ENCODE measurements at places on chromosomes 1 and 21.
A peak's percentile ranks its signal among the peaks of the same experiment; 100 is the strongest.

- DNase-seq = peak; percentile 36
These were observed 25.5 kb upstream of the ZC3H12A start for GRCh38 chr1:37448691-37449417.

- no peak for DNase-seq
These were observed 42.0 kb downstream of the VPS26C start for GRCh38 chr21:37224861-37225839.

DNA sequence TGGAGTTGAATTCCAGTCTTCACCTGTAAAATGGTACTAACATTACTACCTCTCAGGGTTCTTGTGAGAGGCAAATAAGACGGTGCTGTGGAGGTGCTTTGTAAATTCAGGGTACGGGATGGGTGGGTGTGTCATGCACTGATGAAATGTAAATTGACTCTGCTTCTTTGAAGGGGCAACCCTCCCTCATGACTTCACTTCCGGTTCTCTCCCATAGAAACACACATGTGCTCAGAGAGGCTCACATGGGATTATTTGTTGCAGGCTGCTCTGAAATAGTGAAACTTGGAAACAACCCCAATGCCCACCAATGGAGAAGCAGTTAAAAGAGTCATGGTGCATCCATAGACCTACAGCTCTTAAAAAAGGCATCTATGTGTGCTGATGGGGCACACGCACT is 44.9 kb upstream of the SCMH1 start:
- no peak for DNase-seq

DNA sequence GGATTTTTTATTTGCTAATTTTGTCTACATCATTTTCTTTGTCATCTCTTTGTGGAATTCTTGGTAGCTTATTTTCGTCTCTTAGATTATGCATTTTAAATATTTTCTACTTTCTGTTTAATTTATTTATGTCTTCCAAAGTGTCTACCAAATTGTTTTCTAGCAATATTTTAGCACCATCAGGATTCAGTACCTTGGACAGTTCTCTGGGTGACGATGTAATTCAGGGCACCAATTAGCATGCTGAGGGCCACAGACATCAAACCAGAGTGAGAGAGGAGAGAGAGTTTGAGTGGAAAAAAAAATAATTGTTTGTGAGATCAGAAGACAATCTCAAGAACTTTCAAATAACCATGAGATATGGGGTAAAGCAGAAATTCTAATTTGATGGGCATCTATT is 169.8 kb upstream of the CXADR start:
- no peak for DNase-seq

GRCh38 chr1:229334716-229335115 is 8.1 kb downstream of the CCSAP start:
- peak; percentile 16 for DNase-seq

DNA sequence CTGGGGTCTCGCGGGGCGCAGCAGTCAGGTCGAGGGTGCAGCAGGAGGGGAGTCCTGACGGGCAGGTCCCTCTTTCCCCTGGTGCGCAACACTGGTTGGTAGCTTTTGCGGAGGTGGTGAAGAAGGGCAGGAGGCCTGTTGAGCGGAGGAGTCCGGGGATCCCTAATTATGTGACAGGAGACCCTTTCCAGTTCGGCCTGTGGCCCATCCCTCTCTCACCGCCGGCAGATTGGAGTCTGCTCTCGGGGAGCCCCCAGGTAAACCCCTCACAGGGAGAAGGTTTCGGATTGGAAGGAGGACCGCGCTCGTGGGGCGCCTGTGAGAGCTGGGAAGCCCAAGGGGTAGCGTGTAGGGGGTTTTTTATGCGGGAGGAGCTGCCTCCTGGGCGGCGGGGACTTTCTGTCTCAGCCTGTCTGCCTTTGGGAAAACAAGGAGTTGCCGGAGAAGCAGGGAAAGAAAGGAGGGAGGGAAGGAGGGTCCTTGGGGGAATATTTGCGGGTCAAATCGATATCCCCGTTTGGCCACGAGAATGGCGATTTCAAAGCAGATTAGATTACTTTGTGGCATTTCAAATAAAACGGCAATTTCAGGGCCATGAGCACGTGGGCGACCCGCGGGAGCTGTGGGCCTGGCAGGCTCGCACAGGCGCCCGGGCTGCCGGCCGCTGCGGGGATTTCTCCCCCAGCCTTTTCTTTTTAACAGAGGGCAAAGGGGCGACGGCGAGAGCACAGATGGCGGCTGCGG is 9.5 kb downstream of the SIM2 start:
- peak; percentile 30 for DNase-seq

GRCh38 chr1:21672478-21673276 is 3.5 kb upstream of the RAP1GAP start:
- DNase-seq = no peak

DNA sequence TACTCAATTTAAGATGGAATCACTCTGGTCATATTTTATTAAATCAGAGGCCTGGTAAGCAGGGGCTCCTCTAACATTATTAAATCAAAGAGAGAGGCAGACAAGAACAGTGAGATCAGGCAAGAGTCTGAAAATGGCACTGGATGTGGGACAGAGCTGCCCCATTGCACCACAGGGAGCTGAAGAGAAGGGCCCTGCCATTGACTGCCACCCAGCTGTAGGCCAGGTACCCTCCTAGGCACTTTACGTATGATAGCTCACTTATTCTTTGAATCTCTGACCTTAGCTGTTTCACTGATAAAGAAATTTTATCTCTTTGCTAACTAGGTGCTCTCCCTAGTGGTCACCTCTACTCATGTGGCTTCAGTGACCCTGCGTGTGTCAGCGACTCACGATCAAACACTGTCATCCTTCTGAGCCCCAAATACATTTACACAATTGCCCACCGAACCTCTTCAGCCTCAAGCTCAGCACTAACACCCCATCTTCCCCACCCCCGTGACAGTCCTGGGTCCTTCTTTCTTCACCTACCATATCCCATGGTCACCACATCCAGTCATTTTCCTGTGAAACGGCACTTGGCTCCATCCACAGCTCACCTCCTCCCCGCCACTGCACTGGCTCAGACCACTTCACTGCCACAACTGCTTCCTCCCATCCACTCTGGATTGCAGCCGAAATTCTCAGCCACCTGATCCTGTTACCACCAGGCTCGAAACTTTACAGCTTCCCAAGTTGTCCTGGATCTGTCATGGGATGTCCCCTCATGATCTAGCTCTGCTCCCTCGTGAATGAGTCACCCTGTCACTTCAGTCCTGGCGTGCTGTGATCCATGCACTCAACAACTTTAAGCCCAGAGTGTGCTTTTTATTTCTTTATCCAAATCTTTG is 97.3 kb upstream of the SYT6 start:
- DNase-seq = no peak

- DNase-seq = no peak
These were observed 37.0 kb upstream of the CCSAP start for GRCh38 chr1:229379846-229380245.

GRCh38 chr1:201489643-201490261 is 17.2 kb downstream of the CSRP1 start:
- no peak for DNase-seq
